Kidney epithelial cell (primary cell): ENCODE measurements at places on chromosomes 4 and X. TPM values are rescaled to one million over a fixed set of nuclear protein-coding genes. Genes with fewer than 3 reads are reported as not detected.

- DNase-seq: no peak
These were observed 335.8 kb downstream of the SH3BGRL start for GRCh38 chrX:81537723-81538122.

DNA sequence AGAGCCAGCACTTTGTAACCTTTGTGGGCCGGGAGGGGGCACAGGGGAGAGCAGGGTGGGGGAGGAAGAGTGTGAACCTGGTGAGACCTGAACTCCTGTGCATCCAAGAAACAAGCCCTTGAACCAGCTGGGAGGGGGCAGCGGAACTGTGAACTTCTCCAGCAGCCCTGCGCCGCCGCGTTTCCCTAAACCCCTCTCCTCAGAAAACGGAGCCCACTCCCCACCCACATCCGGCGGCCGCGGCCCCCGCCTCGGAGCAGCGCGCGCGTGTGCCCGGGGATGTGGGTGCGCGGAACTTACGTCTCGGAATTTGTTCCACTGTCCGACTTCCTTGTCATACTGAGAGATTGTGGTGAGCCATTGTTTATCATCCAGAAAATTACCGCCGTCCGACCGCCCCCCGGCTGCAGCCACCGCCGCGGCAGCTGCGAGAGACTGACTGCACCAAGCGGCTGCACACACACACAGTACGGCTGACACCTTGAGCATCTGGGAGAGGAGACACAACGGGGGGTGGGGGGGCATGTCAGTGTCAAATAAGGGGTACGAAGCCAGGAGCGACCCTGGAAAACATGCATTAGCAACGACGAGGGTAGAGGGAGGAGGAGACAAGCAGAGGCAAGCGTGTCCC lies 494 bp downstream of the SPOCK3 start:
- no peak for DNase-seq

DNA sequence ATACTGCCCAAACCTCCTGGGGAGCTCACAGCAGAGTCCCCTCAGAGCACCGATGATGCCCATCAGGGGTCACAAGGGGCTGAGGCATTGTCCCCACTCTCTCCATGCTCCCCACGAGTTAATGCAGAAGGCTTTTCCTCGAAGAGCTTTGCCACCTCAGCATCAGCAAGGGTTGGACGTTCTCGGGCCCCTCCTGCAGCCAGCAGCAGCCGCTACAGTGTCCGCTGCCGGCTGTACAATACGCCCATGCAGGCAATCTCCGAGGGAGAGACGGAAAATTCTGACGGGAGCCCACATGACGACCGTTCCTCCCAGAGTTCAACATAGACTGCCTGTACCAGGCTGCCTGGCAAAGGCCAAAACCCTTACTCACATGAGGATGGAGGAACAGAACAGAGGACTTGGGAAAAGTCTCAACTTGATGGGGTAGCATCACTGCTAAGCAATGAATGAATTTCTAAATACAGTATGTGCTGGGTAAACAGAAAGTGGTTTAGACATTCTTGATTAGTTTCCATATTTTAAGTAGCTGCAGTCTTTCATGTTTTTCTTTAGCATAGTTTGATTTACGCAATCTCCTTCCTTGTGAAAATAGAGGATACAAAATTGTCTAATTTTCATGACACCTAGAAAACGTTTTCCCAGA lies 5.0 kb upstream of the SCML1 start:
- DNase-seq: no peak

GRCh38 chr4:140057701-140058100 lies 96.3 kb downstream of the MAML3 start:
- no peak for DNase-seq

DNA sequence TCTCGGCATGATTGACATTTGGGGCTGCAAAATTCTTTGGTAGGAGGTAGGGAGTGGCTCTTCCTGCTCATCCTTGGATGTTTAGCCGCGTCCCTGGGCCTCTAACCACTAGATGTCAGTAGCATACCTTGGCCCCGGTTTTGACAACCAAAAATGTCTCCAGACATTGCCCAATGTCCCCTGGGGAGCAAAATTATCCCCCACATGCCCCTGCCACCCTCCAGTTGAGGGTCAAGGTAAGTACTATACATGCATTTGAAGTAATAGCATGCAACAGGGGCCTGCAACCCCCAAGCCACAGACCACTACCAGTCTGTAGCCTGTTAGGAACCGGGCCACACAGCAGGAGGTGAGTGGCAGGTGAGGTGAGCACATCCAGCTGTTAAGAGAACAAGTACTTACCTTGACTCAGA lies 17.6 kb upstream of the KIAA1210 start:
- DNase-seq: no peak

GRCh38 chrX:96685210-96686099 lies 813 bp downstream of the DIAPH2 start:
- DNase-seq: no peak

- no peak for DNase-seq
These were observed 59.3 kb downstream of the MAML3 start for GRCh38 chr4:140094438-140095420.

GRCh38 chrX:20594985-20595384 lies 328.3 kb upstream of the RPS6KA3 start:
- DNase-seq: no peak

- peak; percentile 44 for DNase-seq
These were observed 34.2 kb downstream of the WDR13 start for GRCh38 chrX:48631376-48632090.

GRCh38 chr4:107391009-107391629 lies 328.9 kb downstream of the PAPSS1 start:
- DNase-seq: no peak

DNA sequence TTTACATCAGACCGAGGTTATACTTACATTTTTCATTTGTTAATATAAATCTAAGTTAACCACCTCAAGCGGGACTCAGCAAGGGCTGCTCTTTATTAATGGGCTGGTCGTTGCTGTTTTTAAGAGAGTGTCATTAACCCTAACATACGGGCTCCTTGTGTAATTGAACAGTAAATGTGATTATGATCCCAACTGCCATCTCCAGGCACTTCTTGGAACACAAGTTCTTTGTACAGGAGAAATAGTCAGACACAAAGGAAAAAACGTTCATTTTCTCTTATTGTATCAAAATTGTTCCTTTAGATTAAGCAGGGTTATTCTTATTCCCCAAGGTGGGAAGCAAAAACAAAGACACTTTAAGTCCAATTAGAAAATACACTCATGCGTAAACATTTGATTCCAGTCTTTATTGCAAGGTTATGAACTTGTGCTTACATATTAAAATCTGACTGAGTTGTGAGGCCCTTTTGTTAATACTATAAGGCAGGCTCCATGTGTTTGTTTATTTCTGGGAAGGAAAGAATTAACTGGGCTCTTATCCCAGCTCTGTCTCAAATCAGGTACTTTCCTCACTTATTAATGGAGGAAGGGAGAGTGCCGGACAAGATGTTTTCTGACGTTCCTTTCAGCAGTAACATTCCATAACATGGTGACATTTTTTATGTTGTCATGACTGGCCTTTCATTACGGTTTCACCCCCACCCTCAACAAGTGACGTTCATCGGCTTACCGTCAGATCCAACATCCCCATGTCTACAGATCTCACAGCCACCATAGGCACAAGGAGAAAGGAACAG lies 95.9 kb downstream of the RASL11B start:
- no peak for DNase-seq

DNA sequence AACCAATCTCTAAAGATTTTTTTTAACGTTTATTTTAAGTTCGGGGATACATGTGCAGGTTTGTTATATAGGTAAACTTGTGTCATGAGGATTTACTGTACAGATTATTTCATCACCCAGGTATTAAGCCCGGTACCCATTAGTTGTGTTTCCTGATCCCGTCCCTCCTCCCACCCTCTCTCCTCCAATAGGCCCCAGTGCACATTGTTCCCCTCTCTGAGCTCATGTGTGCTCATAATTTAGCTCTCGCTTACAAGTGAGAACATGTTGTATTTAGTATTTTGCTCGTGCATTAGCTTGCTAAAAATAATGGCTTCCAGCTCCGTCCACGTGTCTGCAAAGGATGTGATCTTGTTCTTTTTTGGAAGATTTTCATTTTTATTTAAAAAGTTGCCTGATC lies 2309.4 kb upstream of the AGA start:
- no peak for DNase-seq

GRCh38 chr4:128483816-128484215 lies 196.2 kb upstream of the PGRMC2 start:
- DNase-seq: no peak

- no peak for DNase-seq
These were observed 19.6 kb downstream of the WDR1 start for GRCh38 chr4:10096978-10097335.

KIT gene
- 0.34 and 1.7 TPM in 2 replicates for total RNA-seq

CENPE gene
- 1.6 and 3.0 TPM in 2 replicates for total RNA-seq

TDO2 gene
- not detected in 2 replicates for total RNA-seq

GYG2 gene
- total RNA-seq: 2.2 and 2.5 TPM in 2 replicates

ZMAT1 gene
- total RNA-seq: 2.4 and 2.8 TPM in 2 replicates

ADRA2C gene
- 1.0 and 2.8 TPM in 2 replicates for total RNA-seq

CT45A3 gene
- total RNA-seq: not detected in 2 replicates
